ENCODE measurements at places on chromosomes 11 and 22.

DNA sequence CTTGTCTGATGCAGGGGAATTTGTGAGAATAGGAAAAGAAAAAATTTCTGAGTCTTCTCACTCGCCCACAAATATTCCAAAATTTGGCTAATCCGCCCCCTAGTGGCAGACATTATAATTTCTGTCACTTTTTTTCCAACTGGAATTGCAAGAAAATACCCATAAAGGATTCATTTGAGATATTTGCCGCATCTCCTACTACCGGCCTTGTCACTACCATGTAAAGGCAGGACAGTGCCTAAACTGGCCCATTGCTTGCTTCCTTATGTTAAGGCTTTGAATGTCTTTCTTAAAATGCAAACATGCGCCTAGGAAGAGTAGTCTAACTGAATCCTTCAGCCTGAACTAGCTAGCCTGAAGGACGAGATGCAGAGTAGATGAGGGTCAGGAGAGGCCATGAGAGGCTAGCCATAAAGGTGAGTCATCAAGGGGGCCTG, 9.3 kb upstream of the CEP295 start:
- peak; percentile 24 for DNase-seq

DNA sequence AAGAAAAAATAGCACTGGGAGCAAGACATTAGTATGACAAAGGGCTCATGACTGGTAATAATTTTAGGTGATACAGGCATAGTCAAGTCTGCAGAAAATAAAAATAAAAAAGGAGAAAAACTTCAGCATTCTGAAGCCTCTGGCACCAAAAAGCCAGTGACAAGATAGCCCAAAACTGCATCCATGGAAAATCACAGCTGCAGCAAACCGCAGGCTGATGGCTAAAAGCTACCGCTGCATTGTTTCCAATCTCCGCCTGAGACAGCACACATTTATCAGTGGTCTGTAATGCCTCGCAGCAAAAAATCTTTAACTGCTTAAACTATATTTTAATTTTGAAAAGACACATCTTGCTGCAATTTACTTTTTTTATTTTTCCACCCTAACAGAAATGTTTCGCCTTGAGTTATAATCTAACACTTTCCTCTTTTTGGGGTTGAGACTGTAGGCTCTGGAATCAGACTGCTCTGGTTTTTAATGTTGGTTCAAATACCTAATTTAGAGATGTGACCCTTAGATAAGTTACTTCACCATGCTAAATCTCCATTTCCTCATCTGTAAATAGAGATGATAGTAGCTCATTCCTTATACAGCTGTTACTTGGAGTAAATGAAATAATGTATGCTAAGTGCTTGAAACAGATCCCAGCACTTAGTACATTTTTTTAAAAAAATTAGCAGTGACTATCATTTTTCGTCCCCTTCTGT, 42.0 kb upstream of the FIBIN start:
- DNase-seq, result no peak

DNA sequence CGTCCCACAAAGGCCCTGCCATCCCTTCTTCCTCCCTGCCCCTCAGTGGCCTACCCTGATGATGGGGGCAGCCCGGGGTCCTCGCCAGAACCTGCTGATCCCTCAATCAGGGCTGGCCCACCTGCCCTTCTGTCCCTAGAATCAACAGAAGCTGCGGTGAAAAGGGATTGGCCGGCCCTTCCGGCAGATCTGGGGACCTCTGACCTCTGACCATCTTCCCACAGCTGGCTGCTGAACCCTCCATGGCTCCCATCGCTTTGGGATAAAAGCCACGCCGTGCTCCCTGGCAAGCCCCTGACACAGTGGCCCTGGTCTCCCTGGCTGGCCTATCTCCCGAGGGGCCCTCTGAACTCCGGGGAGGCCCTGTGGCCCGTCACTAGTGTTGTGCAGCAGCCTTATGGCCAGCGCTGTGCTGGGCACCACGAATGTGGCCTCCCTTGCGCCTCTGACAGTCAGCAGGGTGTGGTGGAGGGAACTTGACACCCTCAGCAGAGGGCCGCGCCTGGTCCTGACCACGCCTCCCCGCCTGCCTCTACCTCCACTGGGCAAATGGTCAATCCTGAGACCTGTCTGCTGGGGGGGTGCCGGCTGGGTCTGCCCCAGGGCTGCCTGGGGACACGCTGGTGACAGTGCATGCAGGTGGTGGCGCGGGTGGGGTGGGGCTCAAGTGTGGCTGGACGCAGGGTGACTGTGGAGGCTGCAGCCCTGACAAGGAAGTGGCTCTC, 58.0 kb upstream of the TTLL12 start:
- no peak for DNase-seq

DNA sequence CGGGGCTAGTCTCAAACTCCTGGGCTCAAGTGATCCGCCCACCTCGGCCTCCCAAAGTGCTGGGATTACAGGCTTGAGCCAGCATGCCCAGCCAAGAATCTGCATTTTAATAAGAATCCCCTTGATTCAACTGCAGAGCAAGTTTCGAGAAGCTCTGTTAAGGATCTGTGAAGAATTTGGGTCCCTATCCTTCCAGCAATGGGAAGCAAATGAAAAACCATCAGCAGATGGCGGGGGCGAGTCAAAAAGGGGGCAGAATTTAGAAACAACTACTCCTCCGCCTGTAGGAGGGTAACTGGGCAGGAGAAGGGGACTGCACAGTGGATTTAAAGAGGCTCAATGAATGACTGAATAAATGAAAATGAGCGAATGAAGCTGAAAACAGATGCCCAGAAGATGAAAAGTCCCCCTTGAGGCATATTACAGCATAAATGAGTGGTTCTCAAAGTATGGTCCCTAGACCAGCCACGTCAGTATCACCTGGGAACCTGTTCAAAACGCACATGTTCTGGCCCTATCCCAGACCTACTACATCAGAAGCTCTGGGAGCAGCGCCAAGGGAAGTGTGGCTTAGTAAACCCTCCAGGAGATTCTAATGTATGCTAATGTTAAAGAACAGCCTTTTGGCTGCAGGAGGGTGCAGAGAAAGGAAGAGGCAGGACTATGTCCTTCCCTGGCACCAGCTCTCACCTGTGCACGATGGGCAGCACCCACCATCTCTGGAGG, 15.0 kb downstream of the VWCE start:
- DNase-seq, result no peak

- no peak for DNase-seq
Measured at GRCh38 chr11:45892856-45893255, 7.4 kb downstream of the MAPK8IP1 start.

- DNase-seq, result no peak
Measured at GRCh38 chr11:95795627-95796295, 5.5 kb downstream of the CEP57 start.

GRCh38 chr11:44945666-44946065, 5.0 kb downstream of the TP53I11 start:
- DNase-seq, result no peak

DNA sequence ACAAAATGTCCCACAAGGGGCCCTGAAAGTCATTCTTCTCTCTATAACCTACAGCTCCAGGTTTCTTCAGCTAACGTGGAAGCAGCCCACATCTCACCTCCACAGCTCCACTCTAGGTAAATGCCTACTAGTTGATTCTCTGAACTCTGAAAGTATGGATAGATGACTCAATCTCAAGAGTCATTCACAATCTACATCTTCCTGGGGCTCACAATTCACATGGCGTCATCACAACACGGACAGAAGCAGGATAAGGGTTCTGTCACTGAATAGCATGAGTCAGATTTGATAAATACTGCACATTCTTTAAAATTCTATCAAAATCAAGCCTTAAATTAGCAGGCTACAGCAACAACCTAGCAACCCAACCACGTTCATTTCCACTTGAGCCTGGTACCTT, 96.3 kb downstream of the PLEKHA7 start:
- no peak for DNase-seq

DNA sequence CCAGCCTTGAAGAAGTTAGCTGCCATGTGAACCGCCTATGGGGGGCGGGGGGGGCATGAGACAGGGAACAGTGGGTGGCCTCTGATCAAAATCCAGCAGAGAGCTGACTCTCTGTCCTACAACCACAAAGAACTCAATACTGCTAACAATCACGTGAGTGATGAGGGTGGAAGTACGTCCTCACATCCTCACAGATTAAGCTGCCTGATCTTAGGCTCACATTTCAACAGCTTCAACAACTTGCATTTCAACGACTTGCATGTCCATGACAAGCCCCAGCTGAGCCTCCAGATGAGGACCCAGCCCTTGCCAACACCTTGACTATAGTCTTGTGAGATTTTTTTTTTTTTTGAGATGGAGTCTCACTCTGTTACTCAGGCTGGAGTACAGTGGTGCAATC, 51.6 kb downstream of the CLMP start:
- DNase-seq, result no peak

GRCh38 chr11:115550291-115551059, 46.3 kb upstream of the CADM1 start:
- no peak for DNase-seq

- no peak for DNase-seq
Measured at GRCh38 chr11:64833198-64833502, 11.3 kb downstream of the CDC42BPG start.

DNA sequence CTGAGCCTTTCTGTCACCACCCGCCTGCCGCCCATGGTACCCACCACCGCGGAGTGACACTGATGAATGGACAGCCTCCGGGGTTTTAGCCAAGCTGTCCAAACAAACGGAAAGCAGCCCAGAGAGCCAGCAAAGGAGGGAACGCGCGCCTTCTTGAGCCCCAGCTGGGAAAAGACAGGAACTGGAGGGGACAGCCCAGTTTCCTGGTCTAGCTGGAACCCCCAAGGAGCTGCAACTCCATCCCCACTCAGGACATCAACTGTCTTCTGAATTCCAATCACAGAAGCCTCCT, 33.7 kb downstream of the SHISAL1 start:
- DNase-seq, result no peak

DNA sequence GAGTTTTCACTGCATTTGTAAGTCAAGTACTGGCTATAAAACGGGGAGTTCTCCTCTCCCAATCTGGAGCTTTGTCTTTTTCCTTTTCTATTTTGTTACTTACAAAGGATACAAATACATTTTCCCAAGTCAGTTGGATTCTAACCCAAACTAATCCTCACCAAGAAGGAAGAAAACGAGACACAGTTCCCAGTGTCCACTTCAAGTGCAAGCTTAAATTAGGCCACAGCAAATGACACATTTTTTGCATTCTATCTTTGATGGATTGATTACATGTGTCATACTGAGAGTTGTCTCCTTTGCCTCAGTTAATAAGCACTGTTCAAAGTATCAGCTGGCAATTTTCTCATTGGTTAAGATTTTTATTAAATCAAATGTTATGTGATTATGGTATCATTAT, 296.7 kb upstream of the ANO5 start:
- no peak for DNase-seq

DNA sequence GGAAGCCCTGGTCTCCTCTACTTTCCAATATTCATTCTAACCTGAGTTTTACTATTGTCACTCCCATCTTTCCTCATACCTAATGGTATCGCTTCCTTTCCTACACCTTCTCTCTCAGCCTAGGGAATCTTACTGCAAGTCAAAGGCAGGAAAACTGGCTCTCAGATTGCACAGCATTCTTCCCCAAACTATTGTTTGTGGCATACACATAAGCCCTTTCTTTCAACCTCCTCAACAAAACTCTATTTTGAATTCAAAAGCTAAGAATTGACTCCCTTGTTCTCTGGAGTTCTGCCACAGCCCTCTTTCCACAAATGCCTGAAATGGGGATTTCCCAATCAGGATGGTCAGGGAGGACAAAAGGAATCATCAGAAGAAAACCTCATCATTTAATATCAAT, 181.5 kb downstream of the FAM76B start:
- DNase-seq, result no peak

GRCh38 chr11:83542861-83543260, 256.7 kb upstream of the CCDC90B start:
- DNase-seq, result no peak

DNA sequence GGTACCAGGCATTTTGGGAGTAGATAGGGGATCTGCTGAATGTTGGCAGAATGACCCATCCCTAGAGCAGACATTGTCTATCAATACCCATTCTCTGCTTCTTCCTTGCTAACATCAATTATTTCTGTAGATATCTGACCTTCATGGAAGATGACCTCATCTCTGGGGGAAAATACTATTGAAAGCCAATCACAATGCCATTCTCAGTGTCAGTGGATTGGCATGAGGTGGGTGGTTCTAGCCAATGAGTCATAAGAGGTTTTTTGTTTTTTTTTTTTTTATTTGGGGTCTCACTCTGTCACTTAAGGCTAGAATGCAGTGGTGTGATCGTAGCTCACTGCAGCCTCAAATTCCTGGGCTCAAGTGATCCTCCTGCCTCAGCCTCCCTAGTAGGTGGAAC, 42.5 kb downstream of the SNX19 start:
- peak; percentile 24 for DNase-seq

- DNase-seq, result peak; percentile 79
Measured at GRCh38 chr11:32071811-32072210, 19.1 kb upstream of the RCN1 start.

- DNase-seq, result no peak
Measured at GRCh38 chr11:12754021-12754420, 79.8 kb downstream of the TEAD1 start.

Measured in SW480 (cell line).